Uterus (tissue), 4 donors: ENCODE measurements at places on chromosomes 5 and 9.

- H3K4me1 ChIP-seq, result no peaks in the 10 kb centered on the region
- H3K36me3 ChIP-seq, result no peaks in the 10 kb centered on the region
- H3K4me3 ChIP-seq, result no peak overlapping the region
- no peak overlapping the region for H3K27ac ChIP-seq
Observed at GRCh38 chr5:178422400-178422775, 167.8 kb downstream of the COL23A1 start.

DNA sequence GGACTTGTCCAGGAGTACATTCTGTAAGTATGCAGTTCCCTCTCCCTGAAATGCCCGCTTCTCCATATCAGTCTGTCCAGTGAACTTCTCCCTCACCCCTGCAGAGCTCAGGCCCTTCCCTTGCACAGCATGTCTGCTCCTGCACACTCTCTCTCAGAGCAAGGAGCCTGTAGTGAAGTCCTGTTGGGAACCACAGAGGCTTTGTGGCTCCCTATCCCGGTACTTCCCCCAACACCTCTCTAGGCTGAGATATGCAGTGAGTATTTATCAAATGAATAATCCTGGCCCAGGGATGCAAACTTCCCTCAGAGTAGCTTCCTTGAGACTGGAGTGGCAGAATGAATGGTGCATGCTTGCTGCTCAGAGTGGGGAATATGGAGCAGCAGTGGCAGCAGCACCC lies 48.8 kb downstream of the POC5 start:
- H3K36me3 ChIP-seq, result no peaks in the 10 kb centered on the region
- no peaks in the 10 kb centered on the region for H3K4me1 ChIP-seq
- H3K27ac ChIP-seq, result no peak overlapping the region
- DNase-seq, result no peak
- no peaks in the 10 kb centered on the region for H3K27me3 ChIP-seq

- no peak for DNase-seq
- H3K4me3 ChIP-seq, result no peak overlapping the region
- H3K27ac ChIP-seq, result no peak overlapping the region
Observed at GRCh38 chr5:91532281-91532680, 149.2 kb upstream of the ARRDC3 start.

GRCh38 chr5:132644177-132644576 lies 13.8 kb upstream of the IL13 start:
- H3K36me3 ChIP-seq, result no peaks in the 10 kb centered on the region
- H3K27me3 ChIP-seq, result no peaks in the 10 kb centered on the region
- no peak overlapping the region for H3K27ac ChIP-seq
- no peaks in the 10 kb centered on the region for H3K4me1 ChIP-seq
- H3K4me3 ChIP-seq, result no peak overlapping the region

DNA sequence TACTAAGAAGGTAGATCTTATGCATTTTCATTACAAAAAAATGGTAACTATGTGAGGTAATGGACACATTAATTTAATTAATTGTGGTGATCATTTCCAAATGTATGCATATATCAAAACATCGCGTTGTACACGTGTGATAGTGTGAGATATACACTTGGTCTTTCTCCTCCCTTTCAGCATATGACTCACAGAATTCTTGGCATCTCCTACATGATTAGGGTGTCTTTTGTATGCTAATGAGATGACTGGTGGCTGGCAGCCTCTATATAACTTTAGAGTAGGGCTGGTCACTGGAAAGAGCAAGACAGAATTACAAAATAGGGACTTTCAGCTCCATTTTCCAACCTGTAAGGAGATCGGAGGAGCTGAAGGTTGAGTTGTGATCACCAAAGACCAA lies 1167.6 kb downstream of the CDH12 start:
- DNase-seq, result no peak
- no peaks in the 10 kb centered on the region for H3K4me1 ChIP-seq
- no peak overlapping the region for H3K27ac ChIP-seq
- no peaks in the 10 kb centered on the region for H3K36me3 ChIP-seq

GRCh38 chr5:139284295-139284694 lies 9.2 kb upstream of the MATR3 start:
- no peak for DNase-seq
- H3K36me3 ChIP-seq, result no peaks in the 10 kb centered on the region
- no peaks in the 10 kb centered on the region for H3K4me1 ChIP-seq
- no peak overlapping the region for H3K27ac ChIP-seq

DNA sequence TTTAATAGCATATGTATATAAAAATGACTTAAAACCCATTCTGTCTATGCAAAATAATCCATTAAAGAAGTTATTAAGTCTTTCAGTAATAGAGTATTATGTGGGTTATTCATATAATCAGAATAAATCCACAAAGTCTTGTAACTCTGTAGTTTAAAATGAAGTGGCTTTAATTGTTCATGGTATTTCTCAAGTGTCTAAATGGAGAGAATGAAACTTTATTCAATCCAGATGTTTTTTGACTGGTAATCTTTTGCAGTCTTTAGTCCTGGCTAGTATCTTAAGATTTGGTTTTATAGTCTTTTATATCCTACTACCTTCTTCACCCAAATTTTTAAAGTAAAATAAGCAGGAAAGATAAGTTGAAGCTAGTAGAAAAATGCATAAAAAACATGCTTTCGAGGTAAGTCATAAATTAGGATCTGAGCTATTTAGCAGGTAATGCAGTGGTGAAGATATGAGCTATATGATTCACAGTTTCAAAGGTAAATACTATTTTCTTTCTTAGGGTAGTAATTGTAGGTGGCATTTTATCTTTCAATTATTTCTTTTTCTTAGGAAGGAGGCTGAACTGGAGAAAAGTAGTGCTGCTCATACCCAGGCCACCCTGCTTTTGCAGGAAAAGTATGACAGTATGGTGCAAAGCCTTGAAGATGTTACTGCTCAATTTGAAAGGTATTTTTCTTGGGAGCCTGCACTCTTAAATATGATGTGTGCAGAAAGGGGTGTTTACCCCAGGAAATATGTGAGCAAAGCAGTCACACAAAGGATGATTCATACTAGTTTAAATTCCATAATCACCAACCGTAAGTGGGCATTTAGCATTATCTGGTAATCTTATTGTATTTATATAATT lies 17.9 kb downstream of the HMMR start:
- H3K27ac ChIP-seq, result no peak overlapping the region
- no peaks in the 10 kb centered on the region for H3K36me3 ChIP-seq
- H3K27me3 ChIP-seq, result no peaks in the 10 kb centered on the region
- H3K4me1 ChIP-seq, result no peaks in the 10 kb centered on the region
- H3K4me3 ChIP-seq, result no peak overlapping the region

DNA sequence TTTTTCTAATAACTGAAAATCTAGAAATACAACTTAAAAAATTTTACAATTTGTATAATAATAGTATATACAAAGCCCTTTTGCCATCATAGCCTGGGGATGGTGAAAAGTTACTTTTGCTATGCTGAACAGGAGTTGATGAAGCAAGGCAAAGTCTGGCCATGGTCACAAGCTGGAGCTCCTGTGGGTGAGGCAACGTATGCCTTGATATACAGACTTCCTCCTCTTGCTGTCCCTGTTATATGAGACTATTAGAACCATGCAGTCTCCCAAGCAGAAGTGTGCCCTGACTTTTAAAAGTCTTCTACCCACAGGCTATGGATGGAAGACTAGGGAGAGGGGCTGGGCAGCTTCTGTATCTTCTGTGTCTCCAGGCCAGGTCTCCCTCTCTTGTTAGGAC lies 15.7 kb downstream of the FAM151B start:
- H3K4me1 ChIP-seq, result no peaks in the 10 kb centered on the region
- no peaks in the 10 kb centered on the region for H3K27me3 ChIP-seq
- H3K36me3 ChIP-seq, result no peaks in the 10 kb centered on the region
- no peak for DNase-seq

GRCh38 chr5:137791387-137791786 lies 37.2 kb upstream of the HNRNPA0 start:
- H3K27ac ChIP-seq, result no peak overlapping the region
- H3K4me1 ChIP-seq, result no peaks in the 10 kb centered on the region
- H3K4me3 ChIP-seq, result no peak overlapping the region
- H3K36me3 ChIP-seq, result no peaks in the 10 kb centered on the region
- DNase-seq, result no peak

DNA sequence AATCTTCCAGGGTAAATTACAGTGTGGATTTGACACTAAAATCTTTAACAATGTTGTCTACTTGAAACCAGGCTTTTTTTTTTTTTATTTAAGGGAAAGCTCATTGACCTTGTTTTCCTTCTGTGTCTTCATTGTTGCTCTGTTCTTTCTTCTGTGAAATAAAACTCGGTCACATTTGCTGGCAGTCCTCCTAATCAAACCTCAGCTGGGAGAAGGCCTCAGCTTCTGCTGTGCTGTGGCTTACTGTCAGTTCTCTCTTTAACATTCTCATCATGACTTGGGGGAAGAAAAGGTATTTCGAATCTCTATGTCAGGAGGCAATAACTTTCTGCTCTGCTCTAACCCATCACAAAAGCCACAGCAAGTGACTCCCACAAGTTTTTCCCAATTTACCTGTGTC lies 268.9 kb downstream of the ZNF608 start:
- H3K4me1 ChIP-seq, result no peaks in the 10 kb centered on the region
- H3K27ac ChIP-seq, result no peak overlapping the region
- H3K27me3 ChIP-seq, result no peaks in the 10 kb centered on the region
- no peak overlapping the region for H3K4me3 ChIP-seq
- DNase-seq, result no peak

DNA sequence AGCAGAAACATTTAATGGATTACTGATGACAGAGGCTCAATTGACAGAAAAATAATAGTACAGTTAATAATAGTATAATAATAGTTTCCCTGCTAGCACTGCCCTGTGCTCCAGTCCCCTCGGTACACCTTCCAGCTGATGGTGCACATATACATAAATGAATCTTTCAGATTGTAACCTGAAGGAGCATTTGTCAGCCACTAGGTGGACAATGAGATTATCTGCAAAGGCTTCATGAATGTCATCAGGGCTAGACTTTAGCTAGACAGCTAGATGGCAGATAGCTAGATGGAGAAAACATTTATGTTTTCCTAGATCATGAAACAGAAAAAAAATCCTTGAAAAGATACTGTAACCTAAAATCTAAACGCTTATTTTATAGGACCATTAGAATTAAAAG lies 304.4 kb upstream of the SMC2 start:
- DNase-seq, result no peak
- H3K4me3 ChIP-seq, result no peak overlapping the region
- no peaks in the 10 kb centered on the region for H3K4me1 ChIP-seq
- H3K36me3 ChIP-seq, result no peaks in the 10 kb centered on the region
- no peak overlapping the region for H3K27ac ChIP-seq

DNA sequence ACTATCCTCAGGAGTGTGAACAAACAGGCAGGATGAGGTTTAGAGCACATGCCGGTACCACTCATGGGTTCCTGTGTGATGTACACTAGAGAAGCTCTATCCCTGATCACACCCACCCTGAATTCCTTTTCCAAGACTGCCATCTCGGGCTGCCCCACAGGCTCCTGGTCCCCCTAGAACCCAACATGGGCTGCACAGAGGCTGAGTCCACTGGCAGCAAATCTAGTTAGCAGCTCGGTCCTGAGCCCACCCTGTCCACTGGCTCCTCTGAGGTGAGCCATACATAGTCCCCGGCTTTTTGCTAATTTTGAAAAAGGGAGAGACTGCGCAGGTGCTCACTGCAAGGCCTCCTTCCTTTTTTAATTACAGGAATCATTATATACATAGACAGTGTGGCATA lies 227.0 kb downstream of the FSTL4 start:
- H3K4me1 ChIP-seq, result no peaks in the 10 kb centered on the region
- no peaks in the 10 kb centered on the region for H3K36me3 ChIP-seq
- H3K27ac ChIP-seq, result no peak overlapping the region
- H3K27me3 ChIP-seq, result no peaks in the 10 kb centered on the region
- H3K4me3 ChIP-seq, result no peak overlapping the region
- DNase-seq, result no peak

GRCh38 chr5:119322312-119322947 lies 33.4 kb upstream of the TNFAIP8 start:
- no peak overlapping the region for H3K27ac ChIP-seq
- no peaks in the 10 kb centered on the region for H3K36me3 ChIP-seq
- H3K4me1 ChIP-seq, result no peaks in the 10 kb centered on the region
- no peaks in the 10 kb centered on the region for H3K27me3 ChIP-seq
- no peak for DNase-seq

- H3K27me3 ChIP-seq, result no peaks in the 10 kb centered on the region
- H3K4me3 ChIP-seq, result peak overlapping the region; percentile 84
- H3K4me1 ChIP-seq, result no peaks in the 10 kb centered on the region
- peak; percentile 67 for DNase-seq
- no peaks in the 10 kb centered on the region for H3K36me3 ChIP-seq
- H3K27ac ChIP-seq, result peak overlapping the region; percentile 95
Observed at GRCh38 chr9:15306068-15306756, 804 bp downstream of the TTC39B start.

GRCh38 chr5:98722188-98722587 lies 51.3 kb upstream of the RGMB start:
- H3K36me3 ChIP-seq, result no peaks in the 10 kb centered on the region
- H3K4me3 ChIP-seq, result no peak overlapping the region
- no peaks in the 10 kb centered on the region for H3K4me1 ChIP-seq
- no peak overlapping the region for H3K27ac ChIP-seq
